Stimulated activated CD4-positive, alpha-beta T cell treated with anti-CD3 and anti-CD28 coated beads, Interleukin-4, amount 100 ng/mL, for 1 hour (primary cell): ENCODE measurements at places on chromosomes 13 and 19.

DNA sequence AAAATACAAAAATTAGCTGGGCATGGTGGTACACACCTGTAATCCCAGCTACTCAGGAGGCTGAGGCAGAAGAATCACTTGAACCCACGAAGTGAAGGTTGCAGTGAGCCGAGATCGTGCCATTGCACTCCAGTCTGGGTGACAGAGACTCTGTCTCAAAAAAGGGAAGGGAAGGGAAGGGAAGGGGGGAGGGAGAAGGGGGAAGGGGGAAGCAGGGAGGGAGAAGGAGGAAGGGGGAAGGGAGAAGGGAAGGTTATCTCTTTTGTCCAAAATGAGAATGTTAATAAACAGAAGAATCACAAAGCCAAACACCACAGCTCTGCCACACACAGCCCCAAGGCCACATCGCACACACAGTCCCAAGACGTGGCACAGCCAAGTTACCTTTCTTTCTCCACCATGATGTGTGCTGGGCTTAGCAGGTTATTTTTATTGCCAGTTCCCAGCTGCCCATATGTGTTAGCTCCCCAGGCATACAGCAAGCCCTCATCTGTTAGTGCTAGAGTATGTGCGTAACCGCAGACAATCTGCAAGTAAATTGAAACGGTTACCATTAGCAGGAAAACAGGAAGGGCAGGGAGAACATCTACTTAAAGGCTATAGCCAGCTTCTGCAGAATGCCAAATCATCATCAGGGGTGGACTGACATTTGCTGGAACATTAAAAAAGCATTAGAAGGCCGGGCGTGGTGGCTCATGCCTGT, 34.3 kb downstream of the RCBTB1 start:
- no peak for DNase-seq

DNA sequence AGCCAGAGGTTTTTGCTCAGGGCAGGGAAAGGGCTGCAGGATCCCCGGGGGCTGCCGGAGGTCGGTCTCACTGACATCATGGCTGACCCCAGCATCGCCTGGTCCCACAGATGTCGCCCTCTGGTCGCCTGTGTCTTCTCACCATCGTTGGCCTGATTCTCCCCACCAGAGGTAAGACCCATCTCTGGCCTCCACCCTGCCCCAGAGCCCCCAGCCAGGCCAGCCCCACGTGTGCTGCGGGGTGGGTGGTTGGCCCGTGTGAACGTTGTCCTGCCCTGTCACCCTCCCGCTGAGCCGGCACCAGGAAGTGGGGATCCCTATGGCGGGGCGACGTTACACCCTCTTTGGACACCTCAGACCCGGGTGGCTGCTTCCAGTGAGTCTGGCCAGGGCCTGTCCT, 906 bp downstream of the FXYD5 start:
- peak; percentile 37 for DNase-seq

DNA sequence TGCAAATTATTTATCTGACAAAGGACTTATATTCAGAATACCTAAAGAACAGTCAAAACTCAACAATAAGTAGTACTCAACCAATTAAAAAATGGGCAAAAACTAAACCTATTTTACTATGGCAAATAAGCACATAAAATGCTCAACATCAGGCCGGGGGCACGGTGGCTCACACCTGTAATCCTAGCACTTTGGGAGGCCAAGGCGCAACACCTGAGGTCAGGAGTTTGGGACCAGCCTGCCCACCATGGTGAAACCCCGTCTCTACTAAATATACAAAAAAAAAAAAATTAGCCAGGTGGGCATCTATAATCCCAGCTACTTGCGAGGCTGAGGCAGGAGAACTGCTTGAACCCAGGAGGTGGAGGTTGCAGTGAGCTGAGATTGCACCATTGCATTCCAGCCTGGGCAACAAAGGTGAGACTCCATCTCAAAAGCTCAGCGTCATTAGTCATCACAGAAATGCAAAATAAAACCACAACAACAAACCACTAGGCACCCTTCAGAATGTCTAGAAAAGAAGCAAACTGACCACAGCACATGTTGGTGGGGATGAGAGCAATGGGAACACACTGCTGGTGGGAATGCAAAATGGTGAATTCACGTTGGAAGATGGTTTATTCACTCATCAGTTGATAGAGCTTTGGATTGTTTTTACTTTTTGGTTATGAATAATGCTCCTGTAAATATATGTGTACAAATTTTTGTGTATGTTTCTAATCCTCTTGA, 180.6 kb upstream of the SOX1 start:
- DNase-seq, result no peak

DNA sequence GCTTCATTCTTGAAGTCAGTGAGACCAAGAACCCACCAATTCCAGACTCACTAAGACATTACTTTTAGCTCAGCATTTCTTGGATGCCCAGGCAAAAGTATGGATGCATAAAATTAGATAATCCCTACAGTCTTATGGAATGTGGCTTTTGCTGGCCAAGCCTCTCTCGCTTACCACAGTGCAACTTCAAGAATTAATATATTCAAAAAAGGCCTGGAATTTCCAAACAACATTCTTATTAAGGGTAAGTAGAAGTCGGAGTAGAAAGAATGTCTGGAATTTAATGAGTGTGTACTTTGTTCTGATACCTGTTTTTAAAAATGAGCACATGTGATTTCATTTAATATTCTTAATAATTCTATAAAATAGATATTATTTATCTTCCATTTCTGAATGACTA, 302.4 kb upstream of the TMTC4 start:
- no peak for DNase-seq

DNA sequence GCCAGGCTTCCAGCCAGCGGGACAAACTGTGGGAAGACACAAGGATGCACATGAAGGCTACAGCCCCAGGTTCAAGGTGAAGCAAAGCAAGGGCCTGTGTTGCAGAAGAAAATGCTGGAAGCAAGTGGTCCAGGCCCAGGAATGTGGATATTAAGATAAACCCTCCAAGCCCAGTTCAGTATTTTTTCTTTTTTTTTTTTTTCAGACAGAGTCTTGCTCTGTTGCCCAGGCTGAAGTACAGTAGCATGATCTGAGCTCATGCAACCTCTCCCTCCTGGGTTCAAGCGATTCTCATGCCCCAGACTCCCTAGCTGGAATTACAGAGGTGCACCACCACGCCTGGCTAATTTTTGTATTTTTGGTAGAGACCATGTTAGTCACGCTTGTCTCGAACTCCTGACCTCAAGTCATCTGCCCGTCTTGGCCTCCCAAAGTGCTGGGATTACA, 4.4 kb downstream of the PRDX2 start:
- no peak for DNase-seq

- DNase-seq, result no peak
Measured at GRCh38 chr13:75637181-75637750, 1.1 kb downstream of the LMO7 start.

DNA sequence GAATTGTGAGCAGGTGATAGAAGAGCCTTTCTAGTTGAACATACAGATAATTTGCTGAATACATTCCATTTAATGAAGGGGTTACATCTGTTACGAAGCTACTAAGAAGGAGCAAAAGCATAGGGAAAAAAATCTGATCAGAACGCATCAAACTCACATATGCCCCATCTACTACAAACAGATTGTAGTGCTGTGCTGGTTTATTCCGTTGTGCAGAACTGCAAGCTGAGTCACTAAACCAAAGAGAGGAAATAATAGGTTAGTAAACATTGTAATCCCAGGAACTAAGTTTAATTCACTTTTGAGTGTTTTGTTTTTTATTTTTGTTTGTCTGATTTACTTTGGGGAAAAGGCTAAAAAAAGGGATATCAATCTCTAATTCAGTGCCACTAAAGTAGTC, 136.3 kb downstream of the CDK8 start:
- DNase-seq, result no peak

DNA sequence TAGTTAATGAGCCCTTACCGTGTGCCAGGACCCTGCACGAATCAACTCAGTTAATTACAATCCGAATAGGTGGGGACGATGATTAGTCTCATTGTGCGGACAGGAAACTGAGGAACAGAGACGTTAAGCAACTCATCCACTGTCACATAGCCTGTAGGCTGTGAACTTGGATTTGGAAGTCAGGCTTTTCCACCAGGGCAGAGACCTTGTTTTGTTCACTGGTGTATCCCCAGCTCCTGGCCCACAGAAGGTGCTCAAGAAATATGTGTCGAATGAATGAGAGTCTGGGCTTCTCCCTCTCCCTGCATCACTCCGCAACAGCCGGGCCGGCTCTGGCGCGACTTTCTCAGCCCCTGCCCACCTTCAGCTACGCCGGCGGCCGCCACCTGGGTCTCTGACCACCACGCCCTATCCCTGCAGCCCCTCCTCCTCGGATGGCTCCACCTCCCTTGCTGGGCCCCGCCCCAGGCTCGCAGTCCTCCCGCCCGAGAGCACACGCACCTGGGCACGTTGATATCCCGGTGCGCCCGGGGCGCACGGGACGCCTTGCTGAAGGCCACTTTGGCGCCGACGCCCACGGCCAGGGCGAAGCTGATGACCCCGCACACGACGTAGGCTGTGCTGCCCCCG, 1.3 kb downstream of the SHISA7 start:
- DNase-seq, result no peak

DNA sequence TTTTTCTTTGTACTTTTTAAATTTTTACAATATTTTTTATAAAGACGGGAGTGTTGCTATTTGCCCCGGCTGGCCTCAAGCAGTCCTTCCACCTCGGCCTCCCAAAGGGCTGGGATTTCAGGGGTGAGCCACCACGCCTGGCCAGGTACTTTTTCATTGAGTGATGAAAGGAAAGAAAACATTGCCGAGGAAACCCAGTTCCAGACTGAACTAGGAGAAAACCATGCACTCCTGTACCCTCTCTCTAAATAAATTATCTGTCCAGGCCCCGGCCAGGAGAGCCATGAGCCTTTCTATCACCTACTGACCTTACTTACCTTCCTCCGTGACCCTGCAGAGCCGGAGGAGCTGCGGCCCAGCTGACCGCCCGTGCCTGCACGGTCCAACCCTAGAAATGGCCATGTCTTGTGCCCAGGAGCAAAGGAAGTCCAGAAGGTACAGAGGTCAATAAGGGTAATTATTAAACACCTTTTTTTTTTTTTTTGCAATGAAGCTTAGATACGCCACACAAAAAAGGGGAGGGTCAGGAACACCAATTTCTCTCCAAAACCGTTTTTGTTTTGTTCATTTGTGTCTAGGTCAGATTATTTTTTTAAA, at the start of gene SLC7A9:
SLC7A9 (minus strand) TSS at position 399 of the 597 bp plus-strand sequence. CDS start 1,233 bp downstream, outside the sequence.
- DNase-seq, result no peak

DNA sequence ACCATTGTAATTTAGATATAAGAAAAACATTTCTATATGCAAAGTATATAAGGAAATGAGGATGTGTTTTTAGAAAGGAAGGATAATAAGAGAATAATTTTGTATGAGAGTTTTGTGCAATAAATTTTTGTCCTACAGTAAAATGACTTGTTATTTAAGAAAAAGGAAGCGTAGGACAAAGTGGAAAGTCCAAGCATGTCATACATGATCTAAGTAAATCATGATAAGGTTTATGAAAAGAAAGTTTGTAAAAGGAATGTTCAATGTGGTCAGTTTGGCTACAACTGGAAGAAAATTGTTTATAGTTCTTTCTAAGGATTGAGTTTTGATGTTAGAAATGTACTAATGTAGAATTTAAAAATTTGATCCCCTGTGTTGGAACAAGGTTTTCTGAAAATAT, 222.3 kb downstream of the KATNAL1 start:
- no peak for DNase-seq

DNA sequence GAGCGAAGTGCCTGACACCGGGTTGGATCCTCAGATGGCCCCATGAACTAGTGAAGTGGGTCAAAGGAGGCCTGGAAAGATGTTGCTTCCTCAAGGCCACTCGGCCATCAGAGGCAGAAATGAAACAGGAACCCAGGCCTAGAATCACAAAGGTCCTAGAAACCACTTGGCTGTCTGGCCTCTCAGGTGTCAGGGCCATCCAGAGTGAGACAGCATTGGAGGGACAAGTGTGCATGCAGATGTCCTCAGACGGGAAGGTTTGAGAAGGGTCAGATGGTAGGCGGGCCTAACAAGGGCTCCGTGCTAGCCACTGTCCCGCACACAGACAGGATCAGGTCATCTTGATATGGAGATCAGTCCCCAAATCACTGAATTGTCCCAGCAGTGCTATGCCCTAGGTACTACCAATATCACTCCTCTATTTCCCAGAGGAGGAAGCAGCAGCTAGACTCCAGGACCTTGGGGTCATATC, 14.3 kb downstream of the CCDC97 start:
- no peak for DNase-seq

GRCh38 chr19:39038098-39038497, 5.7 kb upstream of the FBXO27 start:
- DNase-seq, result no peak

DNA sequence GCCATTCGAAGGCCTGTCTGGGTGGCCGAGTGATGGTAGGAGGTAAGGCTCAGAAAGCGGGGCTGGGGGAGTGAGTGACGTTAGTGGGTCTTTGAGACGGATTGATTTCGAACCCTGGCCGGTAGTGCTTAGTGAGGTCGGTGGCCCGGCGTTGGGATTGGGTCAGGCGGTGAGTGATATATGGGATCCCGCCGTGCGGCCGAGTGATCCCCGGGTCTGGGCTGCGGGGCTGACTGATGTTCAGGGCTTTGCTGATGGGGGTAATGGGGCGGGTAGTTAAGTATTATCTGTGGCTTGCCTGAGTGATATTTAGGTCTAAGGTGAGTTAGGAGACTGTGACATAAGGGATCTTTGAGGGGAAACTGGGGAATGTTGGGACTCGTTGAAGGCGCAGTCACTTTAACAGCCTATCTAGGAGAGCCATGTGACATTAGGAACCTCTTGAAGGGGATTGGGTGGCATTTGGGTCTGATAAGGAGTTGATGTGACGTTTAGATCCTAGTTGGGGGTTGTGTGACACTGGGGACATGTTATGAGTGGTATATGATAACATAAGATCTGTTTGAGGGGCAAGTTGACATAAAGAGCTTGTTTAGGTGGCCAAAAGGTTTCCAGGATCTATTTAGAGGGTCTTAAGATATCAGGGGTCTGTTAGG, 543 bp downstream of the PSMC4 start:
- DNase-seq, result peak; percentile 23

- DNase-seq, result no peak
Measured at GRCh38 chr19:55171440-55171839, 5.0 kb upstream of the DNAAF3 start.

DNA sequence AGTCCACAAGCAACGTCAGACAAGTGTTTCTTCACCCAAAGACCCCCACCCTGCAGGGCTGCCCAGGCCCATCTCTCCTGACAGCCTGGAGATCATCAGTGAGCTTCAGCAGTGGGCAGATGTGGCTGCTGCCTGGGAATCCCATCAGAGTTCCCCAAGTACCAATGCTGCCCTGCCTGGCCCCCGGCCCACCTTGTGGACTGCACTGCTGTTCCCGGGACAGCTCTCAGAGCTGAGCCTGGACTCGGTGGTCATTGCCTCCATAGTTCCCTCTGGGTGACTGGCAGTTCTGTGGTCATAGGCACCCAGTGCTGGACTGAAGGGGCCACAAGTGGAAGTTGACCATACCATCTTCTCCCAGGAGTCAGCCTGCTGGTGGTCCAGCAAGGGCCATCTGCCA, 24.5 kb upstream of the ZNF492 start:
- no peak for DNase-seq

- no peak for DNase-seq
Measured at GRCh38 chr13:22120646-22121045, 449.8 kb downstream of the FGF9 start.
